Activated CD4-positive, alpha-beta memory T cell treated with anti-CD3 and anti-CD28 coated beads, Interleukin-2, amount 10 ng/mL, durations not matched to agents 7 days and 5 days (primary cell): ENCODE measurements at places on chromosomes 12 and 14.

DNA sequence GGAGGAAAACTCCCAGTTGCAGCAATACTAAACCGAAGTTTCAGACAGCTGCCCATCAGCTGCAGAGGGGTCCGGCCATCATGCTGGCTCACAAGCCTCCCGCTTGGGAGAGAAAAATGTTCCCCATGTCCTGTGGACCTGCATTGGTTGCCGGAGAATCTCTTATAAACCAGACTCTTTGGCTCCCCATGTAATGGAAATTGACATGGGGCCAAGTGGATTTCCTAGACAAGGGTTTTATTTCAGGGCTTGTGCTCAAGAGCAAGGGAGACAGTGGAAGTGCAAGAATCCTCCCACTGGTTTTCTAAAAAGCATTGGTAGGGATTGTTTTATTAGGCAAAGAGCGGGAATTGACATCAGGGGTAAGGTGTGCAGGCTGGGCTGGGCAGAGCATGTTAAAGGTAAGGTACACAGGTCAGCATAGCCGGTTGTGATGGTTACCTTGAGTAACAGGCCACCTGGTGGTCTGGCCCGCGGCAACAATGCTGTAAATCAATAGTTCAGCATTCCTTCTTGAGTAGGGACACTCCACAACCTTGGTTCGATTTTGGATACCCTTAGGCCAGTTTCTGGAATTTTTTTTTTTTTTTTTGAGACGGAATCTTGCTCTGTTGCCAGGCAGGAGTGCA lies 135.4 kb downstream of the UNC79 start:
- DNase-seq, result no peak

GRCh38 chr14:80930836-80931389 lies 10.6 kb downstream of the CEP128 start:
- DNase-seq, result peak; percentile 70

DNA sequence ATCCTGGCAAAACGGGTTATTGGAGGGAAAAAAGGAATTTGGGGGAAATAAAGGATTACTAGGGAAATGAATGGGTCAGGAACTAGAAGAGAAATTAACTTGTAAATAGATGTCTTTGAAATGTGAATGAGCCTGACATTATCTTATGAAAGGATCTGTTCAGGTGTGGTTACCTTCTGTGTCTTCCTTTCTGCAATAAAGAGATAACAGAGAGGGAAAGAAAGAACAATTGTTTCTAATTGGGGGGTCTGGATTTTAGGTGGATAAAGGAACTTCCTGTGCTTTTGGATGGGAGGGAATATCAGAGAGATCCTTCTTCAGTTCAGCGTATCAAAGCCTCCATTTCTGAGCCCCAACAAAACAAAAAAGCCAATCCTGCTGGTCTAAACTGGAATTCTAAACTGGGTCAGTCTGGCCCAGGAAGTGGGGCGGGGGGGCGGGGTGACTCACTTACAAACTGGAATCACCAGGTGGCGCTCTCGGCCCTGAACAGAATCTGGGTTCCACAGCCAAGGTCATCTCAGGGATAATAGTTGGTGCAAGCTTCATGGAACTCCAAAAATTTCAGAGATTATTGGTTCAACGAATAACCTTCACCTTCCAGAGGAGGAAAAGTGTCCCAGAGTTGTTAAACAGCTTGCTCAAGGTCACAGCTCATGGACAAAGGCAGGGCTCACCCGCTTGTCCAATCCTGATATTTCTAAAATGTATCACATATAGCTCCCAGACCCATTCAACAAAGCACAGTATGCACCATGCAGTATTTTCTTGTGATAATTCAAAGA lies 15.2 kb upstream of the PEBP1 start:
- peak; percentile 72 for DNase-seq

DNA sequence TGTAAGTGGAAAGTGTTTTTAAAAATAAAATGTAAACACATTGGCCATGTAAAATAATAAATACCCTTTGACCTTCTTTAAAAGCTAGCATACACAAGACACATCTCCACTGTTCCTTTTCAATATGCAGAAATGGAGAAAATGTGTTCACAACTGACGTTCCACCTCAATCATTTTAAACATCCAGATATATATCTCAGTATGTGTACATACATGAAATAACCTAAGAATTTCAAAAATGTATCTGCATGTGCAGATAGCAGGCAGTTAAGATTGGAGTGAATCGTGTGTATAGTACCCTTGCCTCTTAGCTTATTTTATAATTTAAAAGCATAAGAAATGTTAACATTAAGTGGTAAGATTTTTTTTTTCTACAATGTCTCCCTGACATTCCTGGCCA lies 406.2 kb upstream of the FLRT2 start:
- DNase-seq, result no peak

GRCh38 chr14:89205137-89205740 lies 211.8 kb downstream of the FOXN3 start:
- no peak for DNase-seq

- no peak for DNase-seq
These were observed 1.2 kb downstream of the MMP17 start for GRCh38 chr12:131829356-131829747.

GRCh38 chr12:41034686-41035085 lies 153.4 kb upstream of the PDZRN4 start:
- no peak for DNase-seq

- peak; percentile 28 for DNase-seq
These were observed 2.0 kb downstream of the INTS13 start for GRCh38 chr12:26935636-26936378.

DNA sequence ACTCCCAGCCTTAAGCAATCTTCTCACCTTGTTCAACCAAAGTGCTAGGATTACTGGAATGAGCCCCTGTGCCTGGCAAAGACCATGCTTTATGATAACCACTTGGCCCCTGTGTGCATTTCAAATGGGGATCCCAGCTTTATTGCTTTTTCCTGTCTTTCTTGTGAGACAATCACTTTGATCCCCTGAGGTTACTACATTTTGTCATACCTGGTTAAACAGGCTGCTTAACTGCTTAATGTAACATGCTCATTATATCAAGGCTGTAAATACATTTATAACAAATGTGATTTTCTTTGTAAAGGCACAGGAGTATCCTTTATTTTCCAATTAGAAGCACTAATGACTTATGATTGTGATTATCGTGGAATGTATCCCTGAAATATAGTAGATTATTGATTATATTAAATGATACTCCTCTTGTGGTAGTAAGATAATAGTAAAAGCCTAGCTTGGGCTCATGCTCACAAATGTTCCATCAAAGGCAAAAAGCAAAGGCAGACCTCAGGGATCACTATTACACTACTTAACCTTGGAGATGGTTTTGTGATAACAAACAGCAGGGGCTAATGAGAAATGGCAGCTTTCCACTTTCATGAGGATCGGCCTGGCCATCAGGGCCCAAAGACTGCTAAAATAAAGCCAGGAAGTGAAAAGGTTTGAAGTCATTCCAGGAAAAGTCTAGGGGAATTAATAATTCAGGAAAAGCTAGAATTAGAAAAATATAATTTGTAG lies 290.8 kb upstream of the MDGA2 start:
- no peak for DNase-seq

DNA sequence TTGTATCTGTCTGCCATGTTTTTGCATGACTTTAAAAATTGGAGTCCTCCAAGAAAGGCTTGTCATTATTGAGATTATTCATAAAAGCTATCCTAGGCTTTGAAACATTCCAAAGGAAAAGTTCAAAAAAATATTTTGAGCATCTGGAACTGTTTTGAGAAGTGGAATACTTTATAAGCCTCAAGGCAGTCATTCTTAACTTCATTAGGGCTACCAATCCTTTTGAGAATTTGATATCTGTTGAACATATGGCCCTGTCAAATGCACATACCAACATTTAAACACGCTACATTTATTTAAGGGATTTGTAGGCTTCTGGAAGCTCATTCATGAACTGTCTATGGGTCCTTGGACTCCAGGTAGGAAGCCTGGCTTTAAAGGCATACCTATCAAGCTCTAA lies 77.0 kb downstream of the TMEM117 start:
- no peak for DNase-seq

DNA sequence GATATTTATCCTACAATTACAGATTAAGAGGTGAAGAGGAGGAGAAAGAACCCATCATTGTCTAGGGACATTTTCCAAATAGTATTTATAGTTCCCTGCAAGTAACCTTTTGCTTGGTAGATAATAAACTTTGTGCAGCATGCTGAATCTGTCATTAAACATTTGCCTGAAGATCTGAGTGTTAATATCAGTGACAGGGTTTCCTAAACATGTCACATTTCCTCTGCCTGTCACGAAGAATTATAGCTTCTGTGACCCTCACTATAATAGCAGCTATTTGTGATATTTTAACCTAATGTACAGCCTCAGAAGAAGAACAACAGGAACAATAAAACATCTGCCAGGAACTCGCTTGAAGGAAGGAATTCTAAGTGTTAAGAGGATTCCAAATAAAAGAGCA lies 350.3 kb downstream of the GXYLT1 start:
- no peak for DNase-seq

DNA sequence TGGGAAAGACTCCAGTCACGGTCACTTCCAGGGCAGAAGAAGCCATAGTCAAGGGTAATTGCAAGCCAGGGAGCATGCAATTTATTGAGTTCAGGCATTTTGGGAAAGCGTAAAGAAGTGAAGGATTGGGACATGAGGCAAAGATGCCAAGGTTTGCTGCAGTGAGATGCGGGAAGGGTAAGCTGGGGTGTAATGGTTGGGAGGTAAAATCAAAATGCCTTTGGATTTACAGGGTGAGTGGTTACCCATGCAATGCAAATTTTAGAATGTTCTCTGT lies 167.5 kb downstream of the BRMS1L start:
- DNase-seq, result no peak

GRCh38 chr14:62123961-62124360 lies 361.7 kb downstream of the SNAPC1 start:
- DNase-seq, result no peak

- peak; percentile 27 for DNase-seq
These were observed 161.3 kb upstream of the IFNG-AS1 start for GRCh38 chr12:67827820-67828383.

- DNase-seq, result no peak
These were observed 162.1 kb upstream of the IFNG-AS1 start for GRCh38 chr12:67826946-67827720.

GRCh38 chr14:89418976-89419375 lies 1.9 kb upstream of the FOXN3 start:
- DNase-seq, result no peak

GRCh38 chr14:62462988-62463387 lies 582.3 kb downstream of the KCNH5 start:
- no peak for DNase-seq

DNA sequence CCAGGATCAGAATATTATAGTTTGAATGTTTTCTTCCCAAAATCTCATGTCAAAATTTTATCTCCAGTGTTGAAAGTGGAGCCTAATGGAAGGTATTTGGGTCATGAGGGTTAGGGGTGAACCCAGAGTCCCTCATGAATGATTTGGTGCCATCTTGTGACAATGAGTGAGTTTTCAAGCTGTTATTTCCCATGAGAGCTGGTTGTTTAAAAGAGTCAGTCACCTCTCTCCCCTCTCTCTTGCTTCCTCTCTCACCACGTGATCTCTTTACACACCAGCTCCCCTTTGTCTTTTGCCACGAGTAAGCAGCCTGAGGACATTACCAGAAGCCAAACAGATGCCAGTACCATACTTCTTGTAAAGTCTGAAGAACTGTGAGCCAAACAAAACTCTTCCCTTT lies 561.6 kb downstream of the RERGL start:
- DNase-seq, result no peak

- DNase-seq, result no peak
These were observed 69.5 kb downstream of the SPPL3 start for GRCh38 chr12:120834489-120835303.

GRCh38 chr14:101133068-101133467 lies 229.5 kb upstream of the RTL1 start:
- DNase-seq, result no peak

DNA sequence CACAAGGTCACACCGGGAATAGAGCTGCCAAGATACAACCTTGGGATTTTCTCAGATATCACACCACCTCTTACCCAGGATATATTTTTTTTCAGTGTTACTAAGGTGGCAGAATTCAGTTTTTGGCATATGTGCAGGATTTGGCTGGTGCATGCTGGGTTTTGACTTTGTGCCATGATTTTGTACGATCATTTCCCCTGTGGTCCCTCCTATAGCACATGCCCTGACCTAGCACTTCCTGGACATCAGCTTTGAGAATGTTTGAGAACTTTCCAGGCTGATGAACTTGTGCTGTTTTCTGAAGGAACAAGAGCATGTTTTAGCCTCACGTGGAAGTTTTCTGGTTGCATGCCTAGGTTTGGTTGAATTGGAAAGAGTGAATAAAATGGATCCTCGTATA lies 11.0 kb upstream of the TBPL2 start:
- DNase-seq, result no peak

DNA sequence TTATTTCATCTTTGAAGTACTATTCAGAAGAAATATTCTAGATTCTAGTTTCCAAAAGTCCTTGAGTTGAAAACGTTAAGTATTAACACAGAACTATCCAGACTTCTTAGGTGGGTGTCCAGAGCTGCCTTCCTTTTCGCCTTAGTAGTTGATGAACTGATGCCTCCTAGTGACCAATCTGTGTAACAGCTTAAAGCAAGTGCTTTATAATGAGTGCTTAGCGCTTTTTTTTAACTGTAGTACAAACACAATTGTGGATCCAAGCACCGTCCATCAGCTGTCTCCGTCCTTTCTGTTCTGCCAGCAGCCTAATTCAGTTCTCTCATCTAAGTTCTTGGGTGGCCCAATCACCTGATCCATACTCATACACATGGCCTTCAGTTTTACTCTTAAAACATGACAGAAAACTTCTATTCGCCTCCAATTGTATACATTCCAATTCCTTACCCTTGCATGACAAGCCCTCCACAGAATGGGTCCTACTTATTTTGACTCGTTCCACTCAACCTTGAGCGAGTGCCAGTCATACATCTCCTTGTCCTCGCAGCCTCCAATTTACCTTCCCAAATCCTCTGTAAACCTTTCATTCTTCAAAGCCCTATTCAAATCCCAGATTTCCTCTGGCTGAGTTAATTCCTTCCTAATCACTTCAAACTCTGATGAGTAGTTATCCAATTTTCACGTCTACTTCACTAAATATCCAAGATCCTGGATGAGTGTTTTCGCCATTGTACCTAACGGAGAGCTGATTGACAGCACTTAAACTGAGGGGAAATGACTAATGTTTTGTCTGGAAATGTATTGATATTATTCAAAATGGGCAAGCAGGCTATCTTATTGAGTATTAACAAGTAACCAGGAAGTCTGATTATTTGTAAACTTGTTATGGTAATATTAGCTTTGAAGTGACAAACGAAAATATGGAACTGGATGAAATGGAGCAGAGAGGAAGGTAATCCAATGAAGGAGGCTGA lies 5.8 kb upstream of the PHLDA1 start:
- DNase-seq, result peak; percentile 34

GRCh38 chr12:54442961-54443360 lies 23.9 kb upstream of the ITGA5 start:
- DNase-seq, result no peak

DNA sequence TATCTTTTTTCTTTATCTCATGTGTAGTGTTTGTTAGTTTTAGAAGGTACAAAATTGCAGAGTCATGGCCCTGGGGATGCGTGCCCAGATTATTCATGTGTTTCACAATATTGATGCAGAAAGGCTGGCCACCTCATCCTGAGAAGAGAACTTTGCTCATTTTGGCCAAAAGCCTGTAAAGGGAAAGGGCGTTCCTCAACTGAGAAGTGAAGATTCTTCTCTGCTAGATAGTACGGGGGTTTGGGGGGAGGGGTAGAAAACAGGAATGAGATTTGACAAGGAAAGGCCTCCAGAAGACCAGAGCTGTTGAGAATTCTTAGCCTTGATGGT lies 1.7 kb downstream of the MGST1 start:
- DNase-seq, result no peak
